Fibroblast of villous mesenchyme (primary cell): ENCODE measurements at places on chromosomes 3 and 15.

DNA sequence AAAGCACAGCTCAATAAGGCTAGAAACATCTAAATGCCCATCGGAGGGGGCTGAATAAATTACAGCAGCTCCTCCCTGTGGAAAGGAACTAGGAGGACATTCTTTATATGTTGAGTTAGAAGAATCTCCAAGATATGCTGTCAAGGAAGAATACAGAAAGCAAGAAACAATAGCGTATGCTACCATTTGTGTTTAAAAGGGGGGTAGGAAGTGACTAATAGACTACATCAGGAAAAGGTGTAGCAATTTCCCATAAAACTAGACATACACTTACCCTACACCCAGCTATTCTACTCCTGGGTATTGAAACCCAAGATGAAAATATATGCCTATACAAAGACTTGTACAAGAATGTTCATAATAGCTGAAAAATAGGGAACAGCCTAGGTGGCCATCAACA, 21.6 kb downstream of the SEC61A1 start:
- DNase-seq, result no peak

- DNase-seq, result no peak
Measured at GRCh38 chr15:90294601-90295269, 29.3 kb downstream of the NGRN start.

DNA sequence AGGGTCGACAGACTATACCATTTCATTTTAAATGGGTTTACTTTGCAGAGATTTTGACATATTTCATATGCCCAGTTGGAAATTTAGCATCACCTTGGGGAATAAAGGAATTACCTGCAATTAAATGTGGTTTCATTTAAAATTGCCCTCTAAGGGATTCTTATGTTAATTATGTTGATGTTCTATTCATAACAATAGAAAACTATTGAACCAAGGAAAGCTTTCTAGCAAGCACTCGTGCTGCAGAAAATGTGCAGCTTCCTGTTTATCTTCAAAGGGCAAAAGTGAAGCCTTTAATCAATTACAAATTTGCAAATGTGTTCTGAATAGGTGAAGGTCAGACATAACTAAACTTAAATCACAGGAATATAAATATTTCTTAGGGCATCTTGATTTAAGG, 352.1 kb downstream of the CHST2 start:
- DNase-seq, result no peak

DNA sequence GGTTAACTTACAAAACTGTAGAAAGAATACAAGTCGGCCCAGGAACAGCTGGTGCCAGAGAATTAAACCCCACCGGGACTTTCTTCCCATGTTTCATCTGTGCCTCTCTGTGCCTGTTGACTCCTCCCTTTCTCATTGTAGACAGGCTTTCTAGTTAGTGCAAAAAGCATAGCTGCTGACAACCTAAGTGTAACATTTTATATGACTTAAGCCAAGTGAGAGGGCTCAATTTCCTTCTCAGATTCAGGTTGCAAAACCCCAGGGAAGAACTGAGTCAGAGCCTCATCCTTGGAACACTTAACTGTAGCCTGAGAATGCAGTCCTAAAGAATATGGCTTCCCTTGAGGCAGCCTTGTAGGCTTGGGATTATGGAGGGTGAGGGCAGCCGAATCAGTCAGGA, 302.5 kb upstream of the AZI2 start:
- no peak for DNase-seq

- DNase-seq, result no peak
Measured at GRCh38 chr15:33500432-33501195, 189.8 kb downstream of the RYR3 start.

- no peak for DNase-seq
Measured at GRCh38 chr3:5644773-5645670, 457.5 kb downstream of the EDEM1 start.

DNA sequence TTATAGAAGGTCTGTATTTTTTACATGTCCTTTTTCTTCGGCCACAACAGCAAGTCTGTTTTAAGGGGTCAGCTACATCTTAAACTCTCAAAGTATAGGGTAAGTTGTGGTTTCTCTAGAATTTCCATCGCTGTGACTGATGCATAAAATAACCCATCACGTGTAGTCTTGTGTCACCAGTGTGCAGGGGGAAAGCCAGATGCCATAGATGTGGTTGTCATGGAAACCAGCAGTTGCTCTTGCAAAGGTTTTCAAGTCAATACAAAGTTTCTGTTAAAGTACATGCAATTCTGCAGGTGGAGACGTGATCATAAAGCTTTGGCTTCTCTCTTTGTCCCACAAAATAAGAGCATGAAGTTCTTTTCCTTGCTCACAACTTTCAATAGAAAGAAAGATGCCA, 210.3 kb upstream of the ONECUT1 start:
- no peak for DNase-seq

- no peak for DNase-seq
Measured at GRCh38 chr3:169118666-169119370, 544.7 kb downstream of the MECOM start.

DNA sequence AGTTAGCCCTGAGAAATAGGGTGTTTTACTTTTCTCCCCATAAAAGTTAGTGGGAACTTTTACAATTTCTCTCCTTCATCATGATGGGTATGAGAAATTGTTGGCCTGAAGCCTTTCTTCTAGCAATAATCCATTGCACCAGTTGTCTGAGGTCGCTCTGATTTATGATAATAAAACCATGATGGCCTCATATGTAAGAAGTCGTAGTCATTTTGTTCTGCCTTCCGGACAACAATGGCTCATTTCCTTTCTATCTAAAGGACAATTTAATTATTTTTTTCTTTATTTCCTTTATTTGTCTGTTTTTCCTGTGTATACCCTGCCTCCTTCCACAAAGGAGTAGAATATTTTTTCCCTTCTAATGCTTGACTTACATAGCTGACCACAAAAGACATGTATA, 31.6 kb upstream of the GNB4 start:
- DNase-seq, result no peak

- no peak for DNase-seq
Measured at GRCh38 chr15:101810456-101810855, 1.5 kb upstream of the OR4F15 start.

DNA sequence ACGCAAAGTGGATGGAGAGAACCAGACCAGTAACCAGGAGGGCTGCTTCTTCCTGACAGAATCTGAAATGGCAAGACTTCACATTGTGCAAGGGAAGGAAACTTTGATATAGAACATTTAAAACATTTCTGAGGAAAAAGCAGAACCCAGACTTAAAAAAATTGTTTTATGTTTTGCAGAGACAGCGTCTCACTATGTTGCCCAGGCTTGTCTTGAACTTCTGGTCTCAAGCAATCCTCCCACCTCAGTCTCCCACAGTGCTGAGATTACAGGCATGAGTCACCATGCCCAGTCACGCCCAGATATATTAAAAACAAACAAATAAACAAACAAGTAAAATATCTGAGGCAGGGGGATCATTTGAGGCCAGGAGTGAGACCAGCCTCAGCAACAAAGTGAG, 46.2 kb downstream of the CRTAP start:
- DNase-seq, result no peak

DNA sequence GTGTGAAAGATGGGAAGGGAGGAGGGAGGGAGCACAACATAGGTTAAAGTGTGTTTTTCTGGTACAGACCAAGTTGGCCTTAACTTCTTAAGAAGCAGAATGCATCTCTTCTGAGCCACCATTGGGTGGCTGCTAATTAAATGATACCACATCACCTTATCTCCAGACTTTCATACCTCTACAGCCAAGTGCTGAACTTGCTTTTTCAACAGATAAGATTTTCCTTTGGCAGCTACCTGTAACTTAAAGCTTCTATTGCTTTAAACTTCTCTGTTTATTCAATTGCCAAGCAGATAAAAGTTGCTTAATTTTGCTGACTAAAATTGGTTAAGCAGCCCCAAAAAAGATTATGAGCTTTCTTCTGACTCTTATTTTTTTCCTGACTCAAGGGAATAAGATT, 292.4 kb upstream of the SGO1 start:
- no peak for DNase-seq

DNA sequence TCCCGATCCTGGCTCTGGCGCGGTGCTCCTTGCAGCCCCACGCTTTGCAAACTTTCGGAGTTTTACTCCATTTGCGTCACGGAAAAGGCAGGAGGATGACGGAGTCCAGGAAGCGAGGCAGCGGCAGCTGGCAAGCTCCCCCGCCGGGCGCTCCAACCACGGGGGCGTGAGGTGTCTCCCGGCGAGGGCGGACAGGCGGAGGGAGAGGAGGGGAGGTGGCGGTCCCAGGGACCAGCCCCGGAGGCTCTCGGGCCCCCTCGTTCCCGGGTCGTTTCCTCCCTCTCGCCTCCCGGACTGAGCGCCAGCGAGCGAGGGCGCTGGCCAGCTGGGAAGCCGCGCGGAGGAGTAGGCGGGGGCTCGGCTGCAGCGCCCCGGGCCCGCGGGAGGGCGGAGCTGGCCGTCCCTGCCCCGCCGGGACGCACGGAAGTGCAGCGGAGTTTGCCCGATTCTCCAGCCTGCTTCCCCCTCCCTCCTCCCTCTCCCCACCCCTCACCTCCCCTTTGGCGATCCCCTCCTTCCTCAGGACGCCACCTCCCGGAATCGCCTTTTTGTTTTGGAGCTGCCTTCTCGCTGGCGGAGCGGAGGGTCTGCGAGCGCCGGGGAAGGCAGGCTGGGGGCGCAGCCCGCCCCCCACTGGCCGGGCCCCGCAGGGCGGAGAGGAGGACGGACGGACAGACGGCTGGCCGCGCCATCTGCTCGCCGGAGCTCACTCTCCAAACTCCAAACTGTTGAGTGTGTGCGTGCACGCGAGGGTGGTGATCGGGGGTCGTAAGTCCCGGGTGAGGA, at the start of gene SNX33:
Gene SNX33 (plus strand): TSS at position 543 of the 786 bp plus-strand sequence. CDS start 1,191 bp downstream, outside the sequence.
- DNase-seq, result peak; percentile 89

DNA sequence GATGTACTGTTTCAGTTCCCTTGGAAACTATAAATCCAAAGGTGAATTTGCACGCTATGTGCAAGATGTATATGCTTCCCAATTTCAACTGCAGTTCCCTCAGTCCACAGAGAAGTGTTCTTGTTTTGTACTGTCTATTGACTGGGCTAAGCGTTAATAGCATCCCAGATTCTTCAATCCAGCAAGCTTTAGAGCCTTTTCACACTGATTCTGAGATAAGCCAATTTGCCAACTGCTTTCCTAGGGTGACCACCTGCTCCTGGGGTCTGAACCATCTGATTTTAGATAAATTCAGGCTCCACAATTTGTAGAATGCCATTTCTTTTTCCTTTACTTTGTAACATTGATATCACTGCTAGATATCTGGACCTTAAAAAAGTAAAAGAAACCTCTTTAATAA, 340.1 kb downstream of the PTPRG start:
- no peak for DNase-seq

GRCh38 chr3:133620066-133620784, 41.5 kb downstream of the TOPBP1 start:
- no peak for DNase-seq

- peak; percentile 50 for DNase-seq
Measured at GRCh38 chr3:17233398-17233800, 348.6 kb downstream of the PLCL2 start.

- DNase-seq, result no peak
Measured at GRCh38 chr3:66808891-66809594, 189.1 kb upstream of the KBTBD8 start.

GRCh38 chr15:48946074-48946839, 17.5 kb downstream of the SHC4 start:
- DNase-seq, result peak; percentile 56

GRCh38 chr15:45648521-45649200, 13.8 kb downstream of the SQOR start:
- peak; percentile 48 for DNase-seq

DNA sequence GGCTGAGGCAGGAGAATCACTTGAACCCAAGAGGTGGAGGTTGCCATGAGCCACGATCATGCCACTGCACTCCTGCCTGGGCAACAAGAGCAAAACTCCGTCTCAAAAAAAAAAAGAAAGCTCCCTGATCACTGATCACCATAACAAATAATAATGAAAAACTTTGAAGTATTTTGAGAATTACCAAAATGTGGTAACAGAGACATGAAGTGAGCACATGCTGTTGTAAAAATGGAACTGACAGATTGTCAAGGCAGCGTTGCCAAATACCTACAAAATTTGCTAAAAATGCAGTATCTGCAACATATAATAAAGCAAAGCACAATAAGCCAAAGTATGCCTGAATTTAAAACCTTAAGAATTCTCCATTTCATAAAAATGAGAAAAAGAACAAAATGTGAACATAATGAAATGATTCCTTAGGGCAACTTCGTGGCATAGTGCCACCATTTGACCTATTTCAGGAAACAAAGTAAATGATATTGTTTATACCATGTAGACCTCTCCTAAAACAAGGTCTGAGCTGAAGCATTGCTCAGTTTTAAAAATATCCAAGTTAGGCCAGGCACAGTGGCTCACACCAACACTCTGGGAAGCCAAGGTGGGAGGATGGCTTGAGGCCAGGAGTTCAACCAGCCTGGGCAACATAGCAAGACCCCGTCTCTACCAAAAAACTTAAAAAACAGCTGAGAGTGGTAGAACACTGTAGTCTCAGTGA, 5.8 kb downstream of the USP4 start:
- no peak for DNase-seq

- DNase-seq, result peak; percentile 27
Measured at GRCh38 chr15:80183886-80184285, 31.1 kb downstream of the FAH start.

- no peak for DNase-seq
Measured at GRCh38 chr15:41948490-41948889, 23.9 kb downstream of the EHD4 start.

DNA sequence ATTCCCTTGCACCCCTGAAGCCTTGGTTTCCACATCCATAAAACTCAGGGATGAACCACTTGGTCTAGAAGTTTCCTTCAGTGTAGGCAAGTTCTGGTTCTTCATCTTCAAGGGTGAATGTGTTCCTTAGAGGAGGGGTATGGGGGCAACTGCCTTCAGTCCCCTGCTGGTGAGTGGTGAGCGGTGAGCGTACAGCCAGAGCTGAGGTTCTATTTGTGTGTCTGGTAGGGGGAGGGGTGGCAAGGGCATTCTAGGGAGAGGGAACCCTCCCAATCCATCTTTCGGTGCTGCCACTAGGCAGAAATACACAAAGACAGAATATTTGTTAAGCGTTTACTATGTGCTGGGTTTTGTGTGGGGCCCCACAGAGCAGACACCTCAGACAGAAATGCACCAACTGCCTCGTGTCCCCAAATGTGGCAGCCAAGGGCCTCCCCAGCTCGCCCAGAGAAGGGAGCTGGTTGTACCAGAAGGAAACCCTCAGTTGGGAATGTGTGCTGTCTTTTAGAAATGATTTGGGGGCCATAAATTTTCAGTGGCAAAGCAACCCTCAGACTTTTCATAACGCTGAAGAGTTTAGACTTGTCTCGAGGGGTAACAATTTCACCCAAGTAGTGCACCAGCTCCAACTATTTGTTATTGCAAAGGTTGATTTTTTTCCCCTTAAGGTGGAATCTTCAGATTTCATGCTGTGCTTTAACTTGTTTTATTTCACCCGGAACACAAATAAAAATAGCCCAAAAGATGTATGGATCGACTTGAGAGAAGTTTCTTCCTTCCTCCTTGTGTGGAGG, 137.6 kb downstream of the FBLN2 start:
- DNase-seq, result no peak

- DNase-seq, result peak; percentile 54
Measured at GRCh38 chr15:42385206-42385979, 26.1 kb downstream of the CAPN3 start.

DNA sequence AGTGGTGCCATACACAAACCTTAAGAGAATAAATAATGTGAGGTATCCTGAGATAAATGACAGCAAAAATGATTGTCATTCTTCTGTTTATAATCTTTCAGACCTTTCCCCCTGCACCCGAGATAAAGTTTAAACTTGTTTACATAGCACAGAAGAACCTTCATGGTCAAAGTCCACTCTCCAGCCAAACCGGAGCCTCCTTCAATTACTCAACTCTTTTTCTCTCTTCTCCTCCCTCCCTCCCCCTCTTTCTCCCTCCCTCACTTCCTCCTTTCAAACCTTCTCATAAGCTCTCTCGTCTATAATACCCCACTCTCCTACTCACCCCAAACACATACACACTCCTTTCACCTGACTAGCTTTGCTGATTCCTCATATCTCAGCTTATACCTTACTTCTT, 198.9 kb downstream of the EFHB start:
- no peak for DNase-seq
